Hematopoietic multipotent progenitor cell treated with erythropoietin and hydrocortisone succinate and interleukin-3 and kit ligand, for 15 days (in vitro differentiated cells): ENCODE measurements at places on chromosomes 11 and 22.

GRCh38 chr22:42296381-42296853 is 26.0 kb upstream of the TCF20 start:
- no peak for DNase-seq

GRCh38 chr11:128693416-128693712 is 508 bp upstream of the FLI1 start:
- no peak for DNase-seq

GRCh38 chr11:68317147-68317785 is 4.9 kb downstream of the LRP5 start:
- no peak for DNase-seq

- DNase-seq = peak; percentile 4
These were observed 789 bp upstream of the FAM111A start for GRCh38 chr11:59141673-59142460.

GRCh38 chr11:116342148-116342547 is 430.6 kb downstream of the BUD13 start:
- DNase-seq = no peak

GRCh38 chr11:75734491-75735180 is 17.0 kb downstream of the MOGAT2 start:
- no peak for DNase-seq

DNA sequence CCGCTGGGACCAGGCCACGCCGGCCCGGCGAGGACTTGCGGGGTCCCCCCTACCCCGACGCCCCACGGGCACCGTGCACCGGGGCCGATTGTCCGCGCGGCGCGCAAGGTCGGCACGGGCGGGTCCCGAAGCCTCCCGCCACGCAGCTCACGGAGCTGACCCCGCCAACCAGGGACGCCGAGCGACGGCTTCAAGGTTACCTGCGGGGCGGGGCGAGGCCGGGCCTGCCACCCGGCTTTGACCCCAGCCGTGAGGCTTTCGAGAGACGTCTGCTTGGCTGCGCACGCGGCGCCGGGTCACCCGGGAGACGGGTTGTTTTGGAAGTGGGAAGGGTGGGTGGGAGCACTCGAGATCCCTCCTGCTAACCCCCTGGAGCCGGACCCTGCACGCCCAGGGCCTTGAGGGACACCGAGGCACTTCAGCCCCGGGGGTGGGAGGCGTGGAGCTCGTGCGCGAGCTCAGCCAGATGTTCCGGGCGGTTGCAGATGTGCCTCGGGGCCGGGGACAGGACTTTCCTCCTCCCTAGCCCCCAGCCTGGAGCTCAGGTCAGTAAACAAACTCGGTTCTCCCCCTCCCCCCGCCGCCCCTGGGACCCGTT is 3.2 kb upstream of the WNT11 start:
- DNase-seq = no peak

- DNase-seq = no peak
These were observed 26.6 kb downstream of the RELT start for GRCh38 chr11:73402834-73403185.

DNA sequence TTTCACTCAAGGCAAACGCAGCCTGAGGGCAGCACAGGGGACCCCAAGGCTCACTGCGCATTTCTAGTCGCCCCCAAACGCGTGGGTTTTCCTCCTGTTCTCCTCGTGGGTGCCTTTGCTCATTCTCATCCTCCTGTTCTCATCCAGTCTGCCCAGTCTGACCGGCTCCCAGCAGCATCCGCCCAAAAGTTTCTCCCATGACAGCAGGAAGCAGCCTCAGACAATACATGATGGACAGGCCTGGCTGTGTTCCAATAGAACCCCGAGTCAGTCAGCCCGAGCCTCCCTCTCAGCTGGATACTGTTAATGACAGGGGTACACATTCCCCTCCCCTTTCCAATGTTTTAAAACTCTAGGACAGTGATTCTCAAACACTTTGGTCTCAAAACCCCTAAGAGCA is 22.5 kb upstream of the KRTAP5-7 start:
- DNase-seq = no peak

DNA sequence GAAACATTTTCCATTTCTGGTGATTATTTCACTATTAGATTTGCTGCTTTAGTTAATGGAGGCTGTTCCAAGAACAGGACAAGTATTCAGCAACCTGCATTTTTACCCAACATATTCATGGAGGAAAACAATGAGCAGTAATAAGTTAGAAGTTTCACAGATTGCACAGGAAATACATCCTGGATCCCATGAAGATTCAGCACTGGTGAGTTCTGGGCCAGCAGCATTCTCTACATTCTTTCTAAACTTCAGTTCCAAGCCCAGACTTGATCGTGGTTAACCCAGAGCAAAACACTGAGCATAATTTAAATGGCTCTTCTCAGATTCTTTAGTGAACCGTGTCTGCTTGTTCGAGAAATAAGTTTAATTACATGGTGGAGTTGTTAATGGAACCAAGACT is 3.8 kb downstream of the FJX1 start:
- DNase-seq = no peak

DNA sequence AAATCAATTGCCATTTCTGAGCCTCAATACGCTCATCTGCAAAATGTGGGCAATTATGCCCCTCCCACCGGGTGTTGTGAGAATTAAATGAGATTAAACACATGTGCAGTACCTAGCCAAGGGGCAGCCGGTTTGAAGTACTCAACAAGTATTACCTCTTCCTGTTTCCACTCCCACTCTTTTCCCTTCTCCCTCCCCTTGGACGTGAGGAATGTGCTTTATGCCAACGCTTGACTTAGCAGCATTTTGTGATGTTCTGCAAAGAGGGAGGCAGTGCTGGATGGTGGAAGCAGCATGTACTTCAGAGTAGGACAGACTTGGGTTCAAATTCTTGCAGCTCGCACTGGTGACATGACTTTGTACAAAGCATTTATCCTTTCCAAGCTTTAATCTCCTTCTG is 306.0 kb downstream of the BUD13 start:
- DNase-seq = no peak

DNA sequence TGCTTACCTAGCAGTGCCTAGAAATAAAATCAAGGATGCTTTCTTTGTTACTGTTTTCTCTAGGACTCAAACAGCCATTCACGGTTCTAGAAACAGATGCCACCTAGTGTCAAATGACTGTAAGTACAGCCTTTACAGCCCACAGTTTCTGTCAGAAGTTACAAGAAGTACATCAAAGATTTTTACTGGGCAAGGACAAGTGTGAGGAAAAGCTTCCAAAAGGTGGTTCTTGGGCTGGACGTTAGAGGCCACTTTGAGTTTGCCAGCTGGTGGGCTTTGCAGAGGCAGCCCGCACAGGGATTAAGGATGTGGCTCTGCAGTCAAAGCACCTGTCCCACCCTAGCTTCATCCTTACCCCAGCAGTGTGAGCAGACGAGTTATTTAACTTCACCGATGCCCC is 6.9 kb downstream of the KMT5B start:
- peak; percentile 81 for DNase-seq

- no peak for DNase-seq
These were observed 4.6 kb downstream of the PRR5L start for GRCh38 chr11:36300650-36301049.

DNA sequence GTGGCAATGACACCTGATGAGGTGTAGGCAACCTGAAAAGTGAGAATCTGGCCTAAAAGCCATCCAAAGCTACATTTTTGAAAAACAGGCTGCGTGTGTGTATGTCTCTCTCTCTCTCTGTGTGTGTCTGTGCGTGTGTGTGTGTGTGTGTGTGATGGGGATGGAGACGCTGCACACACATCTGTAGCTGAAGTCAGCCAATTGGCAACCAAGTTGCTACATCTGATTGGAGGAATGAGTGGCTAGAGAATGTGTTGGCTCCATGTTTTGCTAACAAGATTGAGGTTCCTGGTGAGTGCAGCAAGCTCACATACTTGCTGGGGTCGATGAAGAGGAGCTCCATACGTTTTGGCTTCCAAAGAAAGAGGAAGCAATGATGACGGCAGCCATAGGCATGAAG is 311.4 kb upstream of the NCAM1 start:
- DNase-seq = no peak

DNA sequence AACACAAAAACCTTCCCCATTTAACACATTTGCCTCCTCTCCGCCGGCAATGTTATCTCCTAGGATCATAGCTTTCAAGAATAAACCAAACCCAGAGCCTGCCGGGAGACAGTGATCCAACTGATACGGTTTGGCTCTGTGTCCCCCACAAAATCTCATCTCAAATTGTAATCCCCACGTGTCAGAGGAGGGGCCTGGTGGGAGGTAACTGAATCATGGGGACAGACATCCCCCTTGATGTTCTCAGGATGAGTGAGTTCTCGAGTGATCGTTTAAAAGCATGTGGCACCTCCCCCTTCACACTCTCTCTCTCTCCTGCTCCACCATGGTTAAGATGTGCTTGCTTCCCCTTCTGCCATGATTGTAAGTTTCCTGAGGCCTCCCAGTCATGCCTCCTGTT is 33.3 kb downstream of the RBFOX2 start:
- no peak for DNase-seq

GRCh38 chr22:37519268-37520195 is at the start of gene CARD10:
TSS of gene CARD10 (minus strand) at chr22:37519415. CDS start at chr22:37519200, 215 bp downstream.
- no peak for DNase-seq

DNA sequence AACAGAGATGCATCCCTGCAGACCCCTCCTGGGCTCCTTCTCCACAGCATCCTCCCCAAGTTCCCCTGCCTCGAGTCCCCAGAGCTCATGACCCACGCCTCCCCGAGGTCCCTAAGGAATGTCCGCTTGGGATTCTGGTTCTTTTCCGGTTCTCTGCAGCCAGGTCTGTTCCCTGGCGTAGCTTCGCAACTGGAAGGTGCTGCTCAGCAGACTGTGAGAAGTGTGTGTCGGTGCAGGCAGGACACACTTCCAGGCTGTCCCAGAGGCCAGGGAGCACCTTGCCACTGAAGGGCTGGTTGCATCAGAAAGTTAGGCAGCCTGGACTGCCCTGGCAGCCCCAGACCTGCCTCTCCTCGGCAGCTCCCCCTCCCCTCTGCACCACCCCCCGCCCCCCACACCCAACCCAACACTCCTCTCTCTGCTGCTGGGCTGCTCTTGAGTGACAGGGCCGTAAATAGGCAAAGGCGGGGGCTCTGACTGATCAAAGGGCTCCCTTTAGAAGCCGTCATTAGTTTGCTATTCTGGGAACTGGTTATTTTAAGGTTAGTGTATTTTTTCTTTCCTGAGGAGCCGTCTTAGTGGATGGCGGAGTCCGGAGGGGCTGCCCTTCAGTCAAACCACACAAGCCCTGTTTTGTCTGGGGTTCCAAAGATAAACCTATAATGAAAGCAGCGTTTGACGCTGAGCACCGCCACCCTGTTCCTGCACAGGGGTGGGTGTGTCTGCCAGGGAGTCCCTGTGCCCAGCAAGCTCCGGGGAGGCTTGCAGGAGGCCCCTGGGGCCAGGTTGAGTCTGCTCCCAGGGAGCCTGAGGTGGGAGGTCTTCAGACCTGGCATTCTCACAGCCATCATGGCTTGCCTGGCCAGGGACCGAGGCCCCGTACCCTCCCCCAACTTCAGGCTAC is 88.6 kb upstream of the KCNQ1OT1 start:
- peak; percentile 28 for DNase-seq

DNA sequence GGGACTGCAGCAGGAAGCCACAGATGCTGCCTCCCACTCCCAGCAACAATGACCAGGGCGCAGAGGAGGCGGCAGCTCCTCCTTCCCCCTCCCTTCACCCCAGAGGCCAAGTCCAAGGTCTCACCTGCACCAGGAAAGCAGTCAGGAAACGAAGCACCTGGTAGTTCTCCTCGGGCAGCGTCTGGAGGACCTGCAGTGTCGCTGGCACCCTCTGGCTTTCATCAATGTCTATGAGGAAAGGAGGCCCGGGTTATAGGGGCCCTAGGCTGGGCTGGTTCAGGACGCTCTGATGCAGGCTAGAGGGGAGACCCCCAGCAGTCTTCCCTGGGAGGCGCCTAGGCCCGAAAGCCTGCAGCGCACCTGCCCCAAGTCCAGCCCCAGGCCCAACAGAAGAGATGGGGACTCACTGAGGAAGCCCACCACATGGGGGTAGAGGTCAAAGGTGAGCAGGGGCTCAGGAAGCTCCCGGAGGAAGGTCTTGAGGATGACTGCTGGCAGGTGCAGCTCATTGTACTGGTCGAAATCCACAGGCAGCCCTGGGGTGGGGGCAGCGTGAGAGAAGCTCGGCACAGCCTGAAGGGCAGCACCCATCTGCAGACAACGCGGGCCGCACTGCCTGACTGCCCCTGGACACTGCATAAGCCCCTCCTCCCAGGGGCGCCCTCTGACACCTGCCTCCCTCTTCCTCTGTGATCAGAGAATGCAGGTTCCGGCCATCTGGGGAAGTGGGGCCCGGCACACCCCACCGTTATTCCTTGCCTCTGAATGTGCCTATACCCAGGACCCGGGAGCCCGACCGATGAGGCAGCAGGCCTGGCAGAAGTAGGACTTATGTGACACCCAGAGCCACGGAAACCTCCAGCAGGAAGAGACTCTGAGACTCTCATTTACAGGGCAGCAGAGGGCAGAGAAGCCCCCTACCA is 20.9 kb downstream of the ARHGAP1 start:
- no peak for DNase-seq

- DNase-seq = no peak
These were observed 52.7 kb upstream of the BARX2 start for GRCh38 chr11:129322941-129323340.

DNA sequence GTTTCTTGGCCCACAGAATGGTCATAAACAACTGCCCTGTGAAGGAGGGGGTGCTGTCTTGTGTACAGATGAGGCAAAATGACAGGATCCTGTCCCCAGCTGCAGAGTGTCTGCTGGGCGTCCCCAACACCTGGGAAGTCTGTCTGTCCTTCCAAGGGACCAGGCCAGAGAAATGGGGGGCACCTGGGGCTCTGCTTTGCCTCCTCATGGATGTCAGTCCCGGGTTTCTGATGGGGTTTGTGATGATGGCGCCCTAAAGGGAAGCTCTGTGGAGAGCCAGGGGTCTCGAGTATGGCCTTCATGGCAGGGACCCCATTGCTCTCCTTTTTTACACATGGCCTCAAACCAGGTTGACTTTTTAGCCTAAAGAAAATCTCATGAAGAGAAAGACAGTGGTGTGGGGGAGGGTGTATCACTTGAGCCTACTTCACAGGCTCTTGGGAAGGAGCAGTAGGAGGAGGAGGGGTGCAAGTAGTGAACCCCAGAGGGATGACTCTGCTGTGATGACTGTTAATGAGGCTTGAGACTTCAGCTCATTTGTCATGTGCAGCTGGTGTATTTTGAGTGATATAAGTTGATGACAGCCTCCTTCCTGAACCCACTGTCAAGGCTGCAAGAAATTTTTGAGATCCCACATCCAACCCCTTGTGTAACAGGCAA is 40.6 kb upstream of the TUB start:
- no peak for DNase-seq

DNA sequence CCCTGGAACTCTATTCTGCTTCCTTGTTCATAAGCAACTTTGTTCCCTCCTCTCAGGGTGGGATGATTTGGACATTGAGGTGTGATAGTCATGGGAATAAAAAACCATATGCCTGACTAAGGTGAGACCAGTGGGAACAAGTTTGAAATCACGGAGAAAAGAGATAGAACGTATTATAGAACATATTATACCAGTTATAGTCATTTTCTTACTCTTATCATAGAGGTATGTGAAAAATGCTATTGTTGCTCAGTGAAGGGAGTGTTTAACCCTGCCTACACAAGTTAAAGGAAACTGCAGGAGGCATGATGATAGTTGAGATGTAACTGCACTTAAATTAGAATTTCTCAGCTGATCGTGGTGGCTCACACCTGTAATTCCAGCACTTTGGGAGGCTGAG is 15.5 kb downstream of the OR6Q1 start:
- no peak for DNase-seq

- no peak for DNase-seq
These were observed 1655.2 kb downstream of the LRRC4C start for GRCh38 chr11:39804271-39804670.
